ENCODE measurements at places on chromosomes 2 and 18. TPM values are rescaled to one million over a fixed set of nuclear protein-coding genes. Genes with fewer than 3 reads are reported as not detected.

The MROH2A gene
- polyA plus RNA-seq = 0.28 TPM

The SERPINB4 gene
- not detected for polyA plus RNA-seq

The CSRNP3 gene
- 1.8 TPM for polyA plus RNA-seq

The SERPINB8 gene
- 8.6 TPM for polyA plus RNA-seq

GRCh38 chr2:230899786-230900185 lies 25.3 kb downstream of the GPR55 start:
- no peaks in the 10 kb centered on the region for H3K27me3 ChIP-seq
- DNase-seq = no peak
- no peak overlapping the region for H3K4me3 ChIP-seq
- no peak overlapping the region for H3K27ac ChIP-seq
- no peaks in the 10 kb centered on the region for H3K36me3 ChIP-seq

DNA sequence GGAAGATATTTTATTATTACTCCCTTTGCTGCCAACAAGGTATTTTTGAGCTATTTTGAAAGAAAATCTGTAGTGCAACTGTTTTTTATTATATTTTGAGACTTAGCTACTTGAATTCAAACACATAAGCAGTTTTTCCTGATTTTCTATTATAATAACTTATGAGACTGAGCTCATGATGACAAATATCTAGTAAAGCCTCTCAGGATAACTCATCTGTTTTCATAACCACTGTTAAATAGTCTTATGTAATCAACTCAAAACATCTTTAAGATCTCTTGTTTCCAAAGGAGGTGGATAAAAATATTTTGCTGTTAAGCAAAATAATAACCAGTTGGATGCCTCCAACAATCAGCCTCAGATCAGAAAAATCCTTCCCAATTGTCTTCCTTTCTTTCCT lies 21.9 kb upstream of the PPP1CB start:
- H3K4me3 ChIP-seq = no peak overlapping the region
- no peaks in the 10 kb centered on the region for H3K36me3 ChIP-seq
- no peak for DNase-seq
- H3K4me1 ChIP-seq = no peaks in the 10 kb centered on the region
- H3K27me3 ChIP-seq = no peaks in the 10 kb centered on the region

DNA sequence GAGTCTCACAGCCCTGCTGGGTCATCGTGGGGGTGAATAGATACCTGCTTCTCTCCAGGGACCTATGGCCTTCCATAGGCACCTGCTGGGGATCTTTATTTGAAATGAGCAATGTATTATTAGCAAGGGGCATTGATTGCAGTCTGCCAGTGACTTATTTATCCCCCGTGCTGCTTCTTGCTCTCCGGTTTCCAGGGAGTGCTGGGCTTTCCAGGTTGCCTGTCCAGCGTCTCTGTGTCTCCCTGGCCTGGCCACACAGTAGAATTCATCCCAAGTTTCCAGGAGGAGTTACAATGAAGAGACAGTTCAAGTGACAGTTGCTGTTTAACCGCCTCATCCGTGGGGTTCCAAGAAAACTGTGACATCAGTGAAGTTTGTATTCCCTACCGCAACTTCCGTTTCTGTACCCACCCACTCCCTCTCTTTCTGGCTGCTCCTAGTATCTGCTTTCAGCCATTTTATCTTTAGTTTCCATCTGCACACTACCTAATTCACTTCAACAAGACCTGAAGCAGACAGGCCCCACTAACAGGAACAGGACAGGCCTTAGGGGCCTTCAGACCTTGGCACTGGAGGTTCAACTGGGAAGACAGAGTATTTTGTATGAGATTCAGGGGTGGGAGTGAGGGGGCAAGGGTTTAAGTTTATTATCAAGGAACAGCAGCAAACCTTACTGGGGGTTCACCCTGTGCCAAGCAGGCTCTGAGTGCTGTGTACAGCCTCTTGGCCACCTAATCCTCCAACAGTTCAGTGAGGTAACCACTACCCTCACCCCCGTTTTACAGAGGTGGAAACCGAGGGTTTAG lies 134.8 kb downstream of the PRKCE start:
- H3K4me3 ChIP-seq = no peak overlapping the region
- H3K36me3 ChIP-seq = no peaks in the 10 kb centered on the region
- no peak overlapping the region for H3K27ac ChIP-seq
- H3K27me3 ChIP-seq = no peaks in the 10 kb centered on the region

DNA sequence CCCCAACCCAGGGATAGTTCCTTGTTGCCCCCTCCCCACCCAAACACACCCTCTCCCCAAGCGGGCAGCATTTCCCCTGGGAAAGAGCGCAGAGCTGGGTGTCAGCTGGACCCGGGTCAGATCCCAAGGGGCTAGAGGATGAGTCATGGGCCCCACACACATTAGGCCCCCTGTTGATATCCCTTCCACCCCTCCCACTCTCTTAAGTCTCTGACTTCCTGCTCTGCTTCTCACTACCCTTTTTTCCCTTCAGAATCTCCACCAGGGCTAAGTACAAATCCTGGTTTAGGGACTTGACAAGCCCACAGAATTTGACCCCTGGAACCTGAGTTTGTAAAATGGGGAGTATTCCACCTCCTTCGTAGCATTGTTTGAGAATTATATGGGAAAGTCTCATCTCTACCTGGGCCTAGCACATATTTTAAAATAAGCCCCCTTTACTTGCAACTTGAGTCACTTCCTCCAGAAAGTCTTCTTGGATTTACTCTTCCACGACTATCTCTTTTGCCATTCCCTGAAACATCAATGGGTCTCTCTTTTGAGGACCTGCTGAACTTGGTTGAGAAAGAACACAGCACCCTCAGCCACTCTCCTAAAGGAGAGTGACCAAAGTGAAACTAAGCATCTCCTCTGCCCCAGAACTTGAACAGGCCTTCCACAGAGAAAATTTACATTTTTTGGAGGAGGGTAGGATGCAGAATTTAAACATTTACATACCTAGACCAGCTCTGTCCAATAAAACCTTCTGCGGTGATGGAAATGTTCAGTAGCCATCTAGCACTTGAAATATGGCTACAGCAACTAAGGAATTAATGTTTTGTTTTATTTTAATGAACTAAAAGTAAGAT lies 4.7 kb downstream of the RTKN start:
- H3K27ac ChIP-seq = no peak overlapping the region
- peaks cover 21% of the 10 kb centered on the region for H3K4me1 ChIP-seq
- no peaks in the 10 kb centered on the region for H3K27me3 ChIP-seq
- DNase-seq = no peak
- H3K4me3 ChIP-seq = no peak overlapping the region

DNA sequence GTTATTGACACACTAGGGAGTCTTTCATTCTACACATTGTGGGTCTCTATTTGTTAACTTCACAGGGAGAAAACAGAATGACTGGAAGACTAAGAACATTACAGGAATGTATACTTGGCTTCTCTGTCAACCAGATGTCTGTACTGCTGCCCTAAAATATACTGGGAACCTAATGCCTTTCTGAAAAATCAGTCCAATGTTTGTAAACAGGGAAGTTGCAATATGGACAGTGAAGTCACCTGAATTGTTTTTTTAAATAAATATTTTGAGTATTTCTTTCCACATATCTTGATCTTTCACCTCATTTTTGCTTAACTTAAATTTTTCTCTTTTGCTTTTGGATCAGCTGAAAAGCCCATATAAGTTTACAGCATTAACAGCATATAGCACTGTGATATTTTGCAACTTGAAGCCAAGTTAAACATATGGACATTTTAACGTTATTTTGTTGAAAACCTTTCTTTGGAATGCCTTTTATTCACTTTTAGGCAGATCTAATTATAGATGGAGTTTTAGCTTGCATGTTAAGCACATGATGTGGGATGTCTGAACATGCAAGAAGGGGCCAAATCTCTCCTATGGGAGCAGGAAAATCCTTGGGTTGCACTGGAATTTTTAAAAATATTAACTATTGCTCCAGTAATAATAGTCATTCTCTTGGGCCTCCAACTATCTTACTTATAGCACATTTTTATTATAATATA lies 137.7 kb upstream of the TWIST2 start:
- H3K27ac ChIP-seq = no peak overlapping the region
- no peak for DNase-seq
- H3K4me1 ChIP-seq = no peaks in the 10 kb centered on the region

DNA sequence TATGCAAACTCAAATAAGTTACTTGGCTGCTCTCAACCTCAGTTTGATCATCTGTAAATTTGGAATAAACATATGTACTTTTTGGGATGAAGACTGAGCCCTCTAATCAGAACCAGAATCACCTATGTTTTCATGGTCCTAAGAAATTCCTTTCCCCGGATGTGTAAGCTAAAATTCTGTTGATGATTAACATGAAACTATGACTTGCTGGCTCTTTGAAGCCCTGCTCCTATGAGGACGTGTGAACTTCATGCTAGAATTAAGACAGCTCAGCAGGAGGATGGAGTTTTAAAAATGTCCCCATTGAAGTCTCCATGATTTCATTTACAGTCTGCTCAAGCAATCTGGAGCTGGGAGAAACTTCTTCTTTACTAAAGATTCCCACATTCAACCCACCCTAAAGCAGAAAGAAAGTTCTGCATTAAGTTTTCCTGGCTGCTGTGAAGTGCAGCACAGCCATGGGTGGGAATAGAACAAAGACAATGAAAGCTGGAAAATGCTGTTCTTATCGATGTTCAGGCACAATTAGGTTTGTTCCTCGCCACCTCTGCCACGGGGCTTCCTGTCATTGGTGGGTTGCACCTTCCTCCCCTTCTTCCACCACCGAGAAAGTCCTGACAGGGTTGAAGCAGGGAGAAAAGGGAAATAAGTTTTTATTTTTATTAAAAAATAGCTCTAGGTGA lies 50.9 kb downstream of the ADCYAP1 start:
- no peak overlapping the region for H3K4me3 ChIP-seq
- H3K4me1 ChIP-seq = no peaks in the 10 kb centered on the region
- H3K36me3 ChIP-seq = no peaks in the 10 kb centered on the region
- DNase-seq = no peak
- no peak overlapping the region for H3K27ac ChIP-seq
- no peaks in the 10 kb centered on the region for H3K27me3 ChIP-seq

GRCh38 chr2:99217929-99218501 lies 37.0 kb downstream of the MRPL30 start:
- no peaks in the 10 kb centered on the region for H3K36me3 ChIP-seq
- no peaks in the 10 kb centered on the region for H3K27me3 ChIP-seq
- no peak overlapping the region for H3K4me3 ChIP-seq
- no peaks in the 10 kb centered on the region for H3K4me1 ChIP-seq

DNA sequence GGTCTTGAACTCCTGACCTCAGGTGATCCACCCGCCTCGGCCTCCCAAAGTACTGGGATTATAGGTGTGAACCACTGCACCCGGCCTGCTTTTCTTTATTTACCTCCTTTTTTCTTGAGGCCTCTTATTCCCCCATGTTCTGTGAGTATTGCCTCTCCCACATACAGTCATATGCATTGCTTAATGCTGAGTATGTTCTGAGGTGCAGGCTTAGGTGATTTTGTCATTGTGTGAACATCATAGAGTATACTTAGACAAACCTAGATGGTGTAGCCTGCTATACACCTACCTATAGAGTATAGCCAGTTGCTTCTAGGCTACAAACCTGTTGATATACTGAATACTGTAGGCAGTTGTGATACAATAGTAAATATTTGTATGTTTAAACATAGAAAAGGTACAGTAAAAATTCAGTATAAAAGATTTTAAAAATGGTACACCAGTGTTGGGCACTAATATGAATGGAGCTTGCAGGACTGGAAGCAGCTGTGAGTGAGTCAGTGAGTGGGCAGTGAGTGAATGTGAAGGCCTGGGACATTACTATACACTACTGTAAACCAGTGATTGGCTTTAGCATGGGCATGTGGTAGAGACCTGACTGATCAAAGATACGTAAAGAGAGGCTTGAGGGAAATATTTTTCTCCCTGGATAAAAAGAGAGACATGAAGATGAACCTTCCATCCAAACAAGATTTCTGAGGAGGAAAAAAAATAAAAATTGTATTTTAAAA lies 17.6 kb downstream of the SLC39A10 start:
- no peaks in the 10 kb centered on the region for H3K27me3 ChIP-seq
- H3K27ac ChIP-seq = no peak overlapping the region
- no peaks in the 10 kb centered on the region for H3K36me3 ChIP-seq
- H3K4me3 ChIP-seq = no peak overlapping the region
- H3K4me1 ChIP-seq = no peaks in the 10 kb centered on the region
- no peak for DNase-seq
